ENCODE measurements at places on chromosomes 6 and 20.

DNA sequence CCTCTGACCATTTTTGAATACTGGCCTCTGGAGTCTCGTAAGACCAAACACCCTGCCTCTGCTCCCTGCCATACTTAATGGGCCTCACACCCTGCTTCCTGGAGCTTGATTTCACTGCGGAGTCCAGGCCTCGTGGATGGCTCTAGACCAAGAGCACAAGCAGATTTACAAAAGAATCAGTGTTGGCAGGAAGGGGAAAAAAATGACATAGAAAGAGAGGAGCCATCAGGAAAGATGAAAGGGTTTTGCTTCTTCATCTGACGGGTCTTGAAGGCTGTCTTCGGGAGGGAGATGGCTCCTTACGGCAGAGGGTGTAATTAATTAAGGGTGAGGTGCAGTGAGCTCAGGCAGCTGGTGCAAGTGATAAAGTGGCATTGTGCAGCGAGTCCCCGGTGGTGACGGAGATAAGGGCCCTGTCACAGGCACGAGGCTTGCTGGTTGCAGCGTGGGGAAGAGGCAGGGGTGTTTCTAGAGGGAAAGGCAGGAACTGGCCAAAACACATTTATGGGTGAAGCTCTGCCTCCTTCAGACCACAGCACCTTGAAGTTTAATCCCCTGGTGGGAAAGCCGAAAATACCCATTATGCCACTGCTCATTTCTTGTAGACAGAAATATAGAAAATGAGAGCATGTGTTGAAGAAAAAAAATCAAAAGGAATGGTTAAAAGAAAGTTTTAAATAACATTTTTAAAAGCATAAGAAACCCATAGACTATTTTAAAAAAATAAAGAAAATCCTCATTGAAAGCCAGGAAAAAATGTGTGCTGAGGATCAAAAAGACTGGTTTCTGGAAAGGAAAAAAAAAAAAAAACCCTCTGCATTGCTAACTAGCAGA, 128.6 kb upstream of the LRFN2 start:
- DNase-seq = no peak

- DNase-seq = no peak
Measured at GRCh38 chr6:3607171-3607570, 144.3 kb downstream of the PXDC1 start.

GRCh38 chr20:12207875-12208274, 290.2 kb downstream of the BTBD3 start:
- peak; percentile 41 for DNase-seq

DNA sequence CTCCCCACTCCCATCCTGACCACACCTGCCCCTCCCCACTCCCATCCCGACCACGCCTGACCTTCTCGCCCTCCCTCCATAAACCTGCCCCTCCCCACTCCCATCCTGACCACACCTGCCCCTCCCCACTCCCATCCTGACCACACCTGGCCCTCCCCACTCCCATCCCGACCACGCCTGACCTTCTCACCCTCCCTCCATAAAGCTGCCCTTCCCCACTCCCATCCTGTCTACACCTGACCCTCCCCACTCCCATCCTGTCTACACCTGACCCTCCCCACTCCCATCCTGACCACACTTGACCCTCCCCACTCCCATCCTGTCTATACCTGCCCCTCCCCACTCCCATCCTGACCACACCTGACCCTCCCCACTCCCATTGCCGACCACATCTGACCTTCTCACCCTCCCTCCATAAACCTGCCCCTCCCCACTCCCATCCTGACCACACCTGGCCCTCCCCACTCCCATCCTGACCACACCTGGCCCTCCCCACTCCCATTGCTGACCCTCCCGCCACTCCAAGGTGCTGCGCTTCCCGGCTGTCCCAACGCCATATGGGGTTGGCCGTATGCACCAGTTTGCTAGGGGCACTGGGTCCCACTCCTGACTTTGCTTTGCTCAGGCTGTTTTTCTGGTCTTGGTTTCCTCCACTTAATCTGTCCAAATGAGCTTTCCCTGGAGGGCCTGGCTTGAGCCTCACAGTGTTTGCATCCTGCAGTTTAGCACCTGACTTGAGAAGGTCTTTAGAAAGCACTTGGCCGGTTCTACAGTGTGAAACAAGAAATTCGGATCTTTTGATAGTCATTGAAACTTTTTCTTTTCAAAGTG, 2.9 kb downstream of the KIF25 start:
- no peak for DNase-seq

DNA sequence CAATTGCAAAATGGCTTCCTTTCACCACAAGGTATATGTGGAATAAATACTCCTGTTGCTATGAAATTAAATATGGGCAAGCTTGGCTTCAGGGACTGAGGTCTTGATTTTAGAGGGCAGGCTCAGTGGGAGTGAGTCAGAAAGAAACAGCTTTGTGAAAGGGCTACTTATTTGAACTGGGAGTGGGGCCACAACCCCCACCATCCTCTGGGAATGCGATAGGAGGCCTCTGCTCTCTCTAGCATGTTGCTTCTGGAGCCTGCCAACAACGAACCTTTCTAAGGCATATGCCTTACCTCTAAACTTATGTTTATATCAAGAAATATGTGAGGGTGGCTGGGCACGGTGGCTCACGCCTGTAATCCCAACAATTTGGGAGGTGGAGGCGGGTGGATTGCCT, 149.7 kb downstream of the LRRC1 start:
- DNase-seq = no peak

GRCh38 chr6:139973669-139974344, 599.4 kb upstream of the CITED2 start:
- DNase-seq = peak; percentile 92

- peak; percentile 43 for DNase-seq
Measured at GRCh38 chr20:54650052-54650719, 174.8 kb downstream of the DOK5 start.

GRCh38 chr20:49850463-49851230, 38.0 kb downstream of the SLC9A8 start:
- no peak for DNase-seq

- DNase-seq = no peak
Measured at GRCh38 chr6:169763881-169764280, 12.5 kb downstream of the ERMARD start.

DNA sequence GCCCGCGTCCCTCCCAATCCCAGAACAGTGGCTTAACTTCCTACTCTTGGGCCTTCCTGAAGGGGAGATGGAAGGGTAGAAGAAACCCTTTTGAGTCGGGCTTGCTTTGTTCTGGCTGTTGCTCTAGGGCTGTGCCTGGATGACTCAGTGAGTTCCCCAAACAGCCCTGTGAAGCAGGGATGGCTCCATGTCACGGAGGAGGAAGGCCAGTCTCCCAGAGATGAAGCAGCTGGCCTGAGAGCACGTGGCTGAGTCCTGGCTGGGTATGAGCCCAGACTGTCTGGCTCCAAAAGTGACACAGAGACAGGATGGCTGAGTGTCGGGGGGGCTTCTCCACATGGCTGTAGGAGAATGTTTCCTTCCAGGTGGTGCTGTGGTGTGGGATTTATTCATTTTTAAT, 4.6 kb downstream of the SYTL3 start:
- DNase-seq = peak; percentile 94
